ENCODE measurements at places on chromosomes 7 and 10. TPM values are rescaled to one million over a fixed set of nuclear protein-coding genes. Genes with fewer than 3 reads are reported as not detected.

DNA sequence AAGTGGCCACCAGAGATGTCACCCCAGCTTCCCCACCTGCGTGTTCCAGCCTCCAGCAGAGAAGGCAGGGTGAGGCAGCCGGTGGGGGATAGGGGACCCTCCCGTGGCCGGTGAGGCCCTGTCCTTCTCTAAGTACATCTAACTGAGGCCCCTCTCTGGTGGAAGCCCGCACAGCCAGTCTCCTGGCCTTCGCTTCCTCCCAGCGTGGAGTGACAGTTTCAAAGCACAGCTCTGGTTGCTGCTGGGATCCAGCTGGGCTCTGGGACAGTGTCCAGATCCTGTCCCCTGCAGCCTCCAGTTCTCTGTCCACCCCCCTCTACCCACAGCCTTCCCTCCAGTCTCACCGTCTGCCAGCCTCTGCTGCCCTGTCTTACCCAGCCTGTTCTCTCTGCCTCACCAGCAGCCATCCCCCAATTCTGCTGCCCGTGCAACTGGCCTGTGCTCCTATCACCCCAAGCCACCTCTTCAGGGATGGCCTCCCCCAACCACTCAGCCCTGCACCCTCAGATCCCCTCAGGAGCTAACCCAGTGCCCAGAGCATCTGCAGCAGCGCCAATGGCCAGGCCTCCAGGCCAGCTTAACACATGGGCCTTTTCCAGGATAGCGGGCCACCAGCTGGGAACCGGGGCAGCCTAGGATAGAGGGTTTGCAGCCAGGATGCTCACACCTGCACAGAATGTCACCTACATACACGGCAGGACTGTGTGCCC is 16.3 kb upstream of the SH2B2 start:
- DNase-seq, result no peak

CHAT gene
- total RNA-seq, result not detected

DNA sequence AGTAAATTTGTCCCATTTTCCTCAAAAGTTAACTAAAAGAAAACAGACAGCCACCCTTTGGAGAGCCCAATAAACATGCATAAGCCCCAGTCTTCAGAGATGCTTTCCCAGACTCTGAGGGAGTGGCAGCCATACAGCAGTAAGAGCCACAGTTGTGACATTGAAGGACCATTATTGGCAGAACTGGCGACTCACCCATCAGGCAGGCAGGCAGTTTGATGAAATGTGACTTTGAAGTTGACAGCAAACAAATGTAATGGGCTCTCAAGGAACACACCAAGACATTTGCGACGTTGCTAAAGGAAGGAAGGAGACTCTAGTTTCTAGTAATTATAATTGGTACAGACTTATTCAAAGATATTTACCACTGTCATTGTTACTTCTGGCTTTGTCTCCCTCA is 287.5 kb upstream of the PHYHIPL start:
- DNase-seq, result no peak

ASAH2 gene
- total RNA-seq, result 3.0 TPM

MYH16 gene
- total RNA-seq, result 29.6 TPM

GRCh38 chr10:8392216-8392615 is 337.7 kb downstream of the GATA3 start:
- peak; percentile 79 for DNase-seq

DNA sequence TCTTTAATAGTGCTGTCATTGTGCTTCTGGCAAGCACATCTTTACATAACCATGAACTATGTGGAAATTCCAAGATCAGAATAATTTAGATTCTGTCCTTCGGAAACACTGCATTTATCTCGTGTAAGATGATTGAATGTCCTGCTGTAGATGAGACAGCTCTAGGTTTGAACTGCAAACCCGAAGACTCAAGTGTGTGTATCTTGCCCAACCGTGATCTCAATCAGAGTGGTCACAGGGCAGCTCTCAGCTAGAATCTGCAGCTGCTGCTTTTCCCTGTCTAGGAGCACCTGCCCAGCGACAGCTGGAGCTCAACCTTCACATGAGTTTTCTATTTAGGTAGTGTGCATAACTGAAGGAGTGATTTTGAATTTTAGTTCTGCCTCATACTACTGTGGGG is 17.5 kb upstream of the KIF20B start:
- DNase-seq, result no peak

ZNF425 gene
- 0.33 TPM for total RNA-seq

- DNase-seq, result no peak
Observed at GRCh38 chr10:114010316-114010715, 33.4 kb upstream of the ADRB1 start.

GRCh38 chr10:1668399-1668798 is 68.9 kb downstream of the ADARB2 start:
- no peak for DNase-seq

GRCh38 chr7:83524277-83525075 is 124.5 kb downstream of the SEMA3E start:
- DNase-seq, result peak; percentile 3

DNA sequence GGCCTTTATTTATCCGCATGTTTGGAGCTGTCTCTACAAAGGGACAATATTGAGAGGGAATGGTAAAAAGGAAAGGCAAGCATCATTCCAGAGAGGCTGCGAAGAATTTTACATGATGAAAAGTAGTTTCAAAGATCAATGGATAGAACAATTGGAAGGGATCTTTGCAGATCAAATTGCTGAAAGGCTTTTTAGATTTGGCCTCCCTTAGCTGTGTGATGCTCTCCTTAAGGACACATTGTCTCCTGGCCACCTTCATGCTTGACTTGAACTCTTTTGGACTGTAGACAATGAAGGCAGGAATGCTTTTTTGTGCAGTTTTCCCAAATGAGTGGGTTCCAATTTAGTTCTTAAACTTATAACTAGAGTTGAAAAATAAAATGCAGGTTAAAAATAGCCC is 344.7 kb downstream of the ARL4A start:
- DNase-seq, result no peak

DNA sequence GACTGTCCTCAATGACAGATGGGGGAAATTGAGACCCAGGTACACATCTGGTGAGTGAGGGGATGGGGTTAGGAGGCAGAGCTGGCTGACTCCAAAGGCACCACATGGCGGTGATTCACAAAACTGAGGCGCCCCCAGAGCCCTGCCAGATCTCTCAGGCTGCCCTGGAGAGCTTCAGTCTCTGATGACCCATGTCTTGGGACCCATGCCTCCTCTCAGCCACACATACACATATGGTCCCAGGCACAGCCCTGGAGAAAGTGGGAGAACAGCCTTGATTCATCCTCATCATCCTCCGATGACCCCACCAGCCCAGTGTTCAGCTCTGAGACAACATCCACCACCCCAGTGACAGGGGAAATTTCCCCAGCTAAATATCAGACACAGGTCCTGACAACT is 426.0 kb downstream of the RPS24 start:
- DNase-seq, result no peak

GRCh38 chr10:90999512-91000172 is 78.8 kb upstream of the ANKRD1 start:
- no peak for DNase-seq

AQP1 gene
- not detected for total RNA-seq

SLC18A3 gene
- total RNA-seq, result not detected

DNA sequence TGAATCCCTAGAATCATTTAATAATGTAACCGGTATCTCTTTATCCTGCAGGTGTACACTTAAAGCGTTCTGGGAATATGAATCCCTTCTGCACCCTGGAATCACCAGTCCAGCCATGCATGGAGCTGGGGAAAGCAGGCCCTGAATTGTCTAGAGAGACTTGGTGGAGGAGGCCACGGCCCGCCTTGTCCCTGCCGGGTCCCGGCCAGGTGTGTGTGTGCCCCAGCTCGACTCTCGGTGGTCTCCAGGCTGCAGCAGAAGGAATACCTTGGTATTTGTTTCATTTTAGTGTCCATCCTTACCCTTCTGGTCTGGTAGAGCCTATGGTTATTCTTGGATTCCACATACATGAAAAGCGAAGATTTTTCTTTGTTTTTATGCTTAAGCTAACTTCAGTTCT is 58.1 kb downstream of the PRPF18 start:
- DNase-seq, result no peak

- no peak for DNase-seq
Observed at GRCh38 chr7:83937930-83938329, 256.7 kb downstream of the SEMA3A start.

GRCh38 chr10:3142146-3142875 is 30.3 kb downstream of the PITRM1 start:
- no peak for DNase-seq

PIP gene
- not detected for total RNA-seq

- no peak for DNase-seq
Observed at GRCh38 chr10:96359616-96360015, 814 bp upstream of the OPALIN start.

DNA sequence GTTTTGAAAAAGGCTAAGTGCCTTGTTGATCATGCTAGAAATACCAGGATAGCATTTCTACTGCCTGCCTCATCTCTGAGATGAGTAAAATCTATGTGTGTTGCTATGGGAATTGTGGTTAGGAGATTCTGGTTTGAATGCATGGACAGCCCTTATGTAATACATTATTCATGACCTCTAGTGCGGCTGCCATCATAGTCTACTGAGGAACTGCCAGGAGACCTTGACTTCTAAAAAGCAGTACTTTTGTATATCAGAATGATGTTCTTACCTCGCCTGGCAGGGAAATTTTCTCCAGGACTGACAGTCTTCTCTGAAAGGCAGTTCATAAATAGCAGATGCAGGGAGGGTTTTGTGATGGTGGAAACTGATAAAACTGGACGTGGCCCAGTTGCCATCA is 248.5 kb downstream of the NSUN6 start:
- DNase-seq, result no peak

GRCh38 chr7:129865925-129866201 is 86.9 kb downstream of the UBE2H start:
- DNase-seq, result no peak

DNA sequence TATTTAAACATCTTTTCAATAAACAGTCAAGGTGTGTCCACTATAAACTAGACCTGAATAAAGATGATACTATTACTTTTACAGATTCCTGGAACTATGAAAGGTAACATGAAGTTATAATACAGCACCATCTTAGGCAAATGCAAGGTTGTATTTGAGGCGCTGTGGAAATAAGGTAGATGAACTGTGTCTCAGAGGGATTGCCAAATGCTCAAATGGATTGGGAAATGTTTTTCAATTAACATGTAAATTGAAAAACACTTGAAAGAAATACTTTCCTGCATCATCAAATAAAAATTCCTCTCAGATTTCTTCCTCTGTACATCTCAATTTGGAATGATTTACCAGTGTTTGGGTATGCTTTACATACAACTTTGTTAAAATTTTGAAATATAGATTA is 139.4 kb downstream of the DKK1 start:
- no peak for DNase-seq

DNA sequence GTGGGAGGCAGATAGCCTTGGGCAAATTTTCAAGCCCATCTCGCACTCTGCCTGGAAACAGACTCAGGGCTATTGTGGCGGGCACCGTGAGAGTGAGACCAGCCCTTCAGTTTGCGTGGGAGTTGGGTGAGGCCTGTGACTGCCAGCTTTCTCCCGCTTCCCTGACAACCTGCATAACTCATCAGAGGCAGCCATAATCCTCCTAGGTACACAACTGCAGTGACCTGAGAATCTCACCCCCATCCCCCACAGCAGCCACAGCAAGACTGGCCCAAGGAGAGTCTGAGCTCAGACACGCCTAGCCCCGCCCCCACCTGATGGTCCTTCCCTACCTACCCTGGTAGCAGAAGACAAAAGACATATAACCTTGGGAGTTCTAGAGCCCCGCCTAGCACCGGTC is 275.4 kb downstream of the GRID1 start:
- no peak for DNase-seq

GRCh38 chr10:133526957-133527588 is at the start of gene CYP2E1:
Gene CYP2E1, plus strand, starts transcription at chr10:133527363. Its CDS starts 33 bp downstream, at chr10:133527396.
- no peak for DNase-seq

- no peak for DNase-seq
Observed at GRCh38 chr7:125089171-125089570, 159.5 kb upstream of the POT1 start.

- DNase-seq, result no peak
Observed at GRCh38 chr7:78017591-78018100, 219.1 kb downstream of the PHTF2 start.

TAS2R4 gene
- 0.14 TPM for total RNA-seq

GRCh38 chr7:147406521-147407135 is 1183.9 kb upstream of the C7orf33 start:
- no peak for DNase-seq

GRCh38 chr7:112726076-112726475 is 64.1 kb downstream of the TMEM168 start:
- DNase-seq, result peak; percentile 14

GRCh38 chr7:155468785-155469148 is 10.8 kb downstream of the EN2 start:
- no peak for DNase-seq

DNA sequence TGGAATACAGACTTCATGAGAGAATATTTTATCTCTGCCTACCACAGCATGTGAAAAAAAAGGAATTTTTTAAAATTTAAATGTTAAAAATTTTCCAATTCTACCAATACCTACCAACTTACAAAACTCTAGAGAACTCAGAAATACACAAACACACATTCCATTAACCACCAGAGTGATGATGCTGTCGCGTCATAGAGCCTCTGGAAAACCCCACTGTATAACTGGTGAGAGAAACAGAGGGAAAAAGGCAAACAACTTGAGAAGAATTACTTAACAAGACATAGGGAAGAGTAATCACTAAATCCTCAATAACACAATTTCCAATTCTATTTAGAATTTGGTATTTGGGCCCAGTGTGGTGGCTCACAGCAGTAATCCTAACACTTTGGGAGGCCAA is 6.2 kb upstream of the SPOCK2 start:
- no peak for DNase-seq

DNA sequence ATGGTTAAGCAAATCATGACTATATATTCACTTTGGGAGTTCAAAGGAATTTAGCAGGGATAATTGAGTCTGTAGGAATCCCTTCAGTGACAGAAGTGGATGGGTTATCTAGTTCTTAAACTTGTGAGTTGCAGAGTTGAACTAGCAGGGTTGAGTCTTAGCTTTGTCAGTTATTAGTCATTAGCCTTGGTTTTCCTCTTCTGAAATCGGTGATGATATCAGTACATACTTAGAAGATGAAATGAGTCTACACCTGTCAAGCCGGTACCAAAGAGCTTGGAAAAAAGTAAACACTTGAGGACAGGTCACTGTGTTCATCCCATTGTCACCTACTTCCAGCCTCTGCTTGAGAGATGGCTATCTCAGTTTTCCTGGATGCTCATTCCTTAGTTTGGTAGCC is 73.5 kb downstream of the BUB3 start:
- DNase-seq, result no peak

METTL27 gene
- total RNA-seq, result 14.4 TPM

GCK gene
- not detected for total RNA-seq

FAM131B gene
- 7.0 TPM for total RNA-seq

CYP17A1 gene
- not detected for total RNA-seq

GRCh38 chr10:95384011-95384704 is 93.4 kb upstream of the PDLIM1 start:
- DNase-seq, result no peak

- DNase-seq, result no peak
Observed at GRCh38 chr10:34698248-34698831, 116.8 kb downstream of the PARD3 start.

GRCh38 chr10:36354633-36355032 is 712.5 kb upstream of the FZD8 start:
- no peak for DNase-seq
